Glutamatergic neuron (in vitro differentiated cells): ENCODE measurements at places on chromosomes 16 and 17. TPM values are rescaled to one million over a fixed set of nuclear protein-coding genes. Genes with fewer than 3 reads are reported as not detected.

DNA sequence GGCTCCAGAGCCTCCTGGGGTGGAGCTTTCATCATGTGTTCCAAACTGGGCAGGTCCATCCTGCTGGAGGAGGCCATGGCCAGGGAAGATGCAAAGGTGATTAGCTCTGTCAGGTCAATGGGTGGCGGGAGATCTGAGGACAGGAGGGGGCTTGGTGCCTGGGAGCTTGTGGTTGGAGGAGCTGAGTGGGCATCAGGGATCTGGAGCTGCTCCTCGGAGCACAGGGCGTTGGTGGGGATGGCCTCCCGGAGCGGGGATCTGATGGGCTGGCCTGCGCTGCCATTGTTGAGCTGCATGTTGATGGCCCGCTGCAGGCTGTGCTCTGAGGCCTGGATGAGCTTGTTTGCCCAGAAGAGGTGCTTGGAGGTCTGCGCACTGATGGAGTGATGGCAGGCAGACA, 6.5 kb downstream of the SPATA32 start:
- no peak overlapping the region for H3K4me3 ChIP-seq
- peaks cover 4% of the 10 kb centered on the region for H3K27me3 ChIP-seq
- no peak overlapping the region for H3K27ac ChIP-seq
- DNase-seq = no peak

GRCh38 chr16:59993101-59993500, 1259.0 kb upstream of the GOT2 start:
- peaks cover 15% of the 10 kb centered on the region for H3K36me3 ChIP-seq
- H3K4me3 ChIP-seq = no peak overlapping the region
- no peak overlapping the region for H3K27ac ChIP-seq

Gene TEX19
- total RNA-seq = not detected

DNA sequence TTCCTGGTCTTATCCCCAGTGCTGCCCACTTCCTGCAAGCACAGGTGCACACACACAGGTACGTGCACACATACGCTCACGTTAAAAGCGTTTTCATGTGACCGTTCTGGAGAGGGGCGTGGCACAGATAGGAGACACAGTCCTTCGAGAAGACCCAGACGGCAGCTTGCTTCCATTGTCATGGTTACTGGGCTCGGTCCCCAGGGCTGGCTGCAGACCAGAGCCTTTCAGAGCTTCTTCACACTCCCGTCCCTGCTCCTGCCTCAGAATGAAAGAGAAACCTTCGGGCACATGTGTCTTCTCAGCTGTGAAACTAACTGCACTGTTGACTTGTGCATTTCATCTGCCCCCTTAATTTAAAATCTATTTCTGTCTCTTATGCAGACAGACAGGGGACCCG, 154.2 kb downstream of the PITPNC1 start:
- peaks cover 10% of the 10 kb centered on the region for H3K27me3 ChIP-seq
- peak overlapping the region; percentile 96 for H3K27ac ChIP-seq
- H3K4me1 ChIP-seq = peaks cover 55% of the 10 kb centered on the region
- no peaks in the 10 kb centered on the region for H3K36me3 ChIP-seq
